ENCODE measurements at places on chromosomes 2 and 18.

DNA sequence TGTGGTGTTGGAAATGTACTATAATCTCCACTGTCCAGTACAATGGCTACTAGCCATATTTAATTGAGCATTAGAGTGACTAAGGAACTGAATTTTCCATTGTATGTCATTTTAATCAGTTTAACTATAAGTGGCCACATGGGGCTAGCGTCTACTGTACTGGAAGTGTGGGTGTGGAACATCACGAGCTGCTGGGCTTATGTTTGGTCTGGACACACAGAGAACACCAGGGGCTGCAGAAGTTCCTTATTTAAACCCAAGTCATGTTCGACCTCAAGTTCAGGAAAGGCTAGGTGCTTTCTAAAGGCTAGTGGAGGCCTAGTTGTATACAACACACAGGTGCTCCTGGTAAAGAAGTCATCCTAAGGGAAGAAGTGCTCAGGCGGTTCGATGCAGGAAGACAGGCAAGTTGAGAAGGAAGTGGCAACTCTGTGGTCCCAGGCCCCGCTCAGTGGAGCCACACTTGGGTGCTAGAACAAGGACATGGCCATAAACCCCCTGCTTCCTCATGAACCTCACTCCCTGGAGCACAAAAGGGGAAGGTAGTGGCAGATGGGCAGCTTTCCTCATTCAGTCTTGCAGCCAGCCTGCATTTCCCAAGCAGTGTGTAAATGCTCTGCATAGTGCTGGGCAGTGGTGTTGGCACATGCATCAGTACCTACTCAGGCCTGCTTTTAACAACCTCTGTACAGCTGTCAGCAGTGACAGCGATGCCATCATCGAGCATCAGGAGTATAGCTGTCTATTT is 13.3 kb downstream of the LGALSL start:
- no peak for DNase-seq

GRCh38 chr2:232336241-232336736 is 42.3 kb upstream of the ALPP start:
- DNase-seq: no peak

DNA sequence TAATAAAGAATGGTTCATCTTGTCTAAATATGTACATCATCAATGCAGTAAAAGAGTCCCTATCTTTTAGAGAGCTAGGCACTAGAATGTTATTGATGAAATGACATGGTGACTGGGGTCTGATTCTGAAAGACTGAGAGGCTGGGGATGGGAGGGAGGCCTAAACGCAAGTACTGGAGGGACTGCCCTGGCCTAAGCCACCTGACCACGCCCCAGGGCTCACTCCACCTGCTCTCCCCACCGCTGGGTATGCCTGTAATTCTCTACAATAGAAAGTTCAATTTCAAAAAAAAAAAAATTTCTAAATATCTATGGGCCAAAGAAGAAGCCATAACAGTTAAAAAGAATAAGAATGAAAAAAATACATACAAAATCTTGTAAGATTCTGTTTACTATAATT is 194.0 kb downstream of the HDAC4 start:
- DNase-seq: no peak

DNA sequence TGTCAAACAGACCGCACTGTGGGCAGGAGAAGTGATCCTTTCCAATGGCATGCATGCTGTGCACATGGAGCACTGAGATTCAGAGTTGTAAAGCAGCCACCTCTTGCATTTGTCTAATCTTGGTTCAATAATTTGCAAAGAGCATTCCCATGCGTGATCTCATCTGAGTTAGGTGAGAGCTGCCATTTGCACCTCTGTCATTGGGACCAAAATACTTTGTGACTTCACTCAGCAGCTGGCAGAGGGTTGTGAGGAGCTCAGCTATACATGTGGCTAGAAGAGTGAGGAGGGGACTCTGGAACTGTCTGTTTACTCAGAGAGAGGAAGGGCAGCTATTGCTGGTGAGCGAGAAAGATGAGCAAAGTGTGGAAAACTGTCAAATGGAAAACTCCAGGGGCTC is 265.1 kb upstream of the TNP1 start:
- DNase-seq: no peak

- DNase-seq: no peak
These were observed 86.1 kb upstream of the GPC1 start for GRCh38 chr2:240349133-240350005.

GRCh38 chr2:212364112-212364985 is 174.3 kb downstream of the ERBB4 start:
- no peak for DNase-seq

DNA sequence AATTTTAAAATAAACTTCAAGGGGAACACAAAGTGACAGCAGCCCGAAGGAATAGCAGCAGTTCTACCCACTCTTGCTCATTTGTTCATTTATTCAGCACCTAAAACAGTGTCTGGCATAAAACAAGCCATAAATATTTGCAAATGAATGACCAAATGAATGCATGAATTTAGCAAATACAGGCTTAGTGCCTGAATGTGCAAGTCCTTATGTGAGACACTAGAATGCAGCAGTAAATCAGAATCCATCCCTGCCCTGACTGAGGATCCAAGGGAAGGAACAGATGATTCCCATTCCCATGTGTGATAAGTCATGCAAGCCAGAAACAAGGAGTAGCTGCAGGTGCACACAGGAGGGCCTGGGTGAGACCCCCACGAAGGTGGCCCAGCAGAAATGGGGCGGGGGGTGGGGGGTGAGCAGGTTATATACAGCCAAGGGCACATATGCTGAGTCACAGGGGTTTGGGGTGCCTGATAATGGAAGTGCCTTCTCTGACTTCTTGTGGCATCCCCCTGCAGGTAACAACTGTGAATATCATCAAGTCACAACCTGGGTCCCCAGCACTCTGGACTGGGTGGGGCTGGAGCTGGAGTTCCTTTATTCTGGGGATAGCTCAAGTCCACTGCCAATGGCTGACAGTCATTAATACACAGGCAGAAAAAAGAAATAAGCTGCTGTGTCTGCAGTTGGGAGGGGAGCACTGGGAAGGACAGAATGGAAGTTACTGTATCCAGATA is 311.9 kb downstream of the TXNL1 start:
- DNase-seq: no peak
